NCI-H1105 (cell line): ENCODE measurements at places on chromosomes 6 and 20.

DNA sequence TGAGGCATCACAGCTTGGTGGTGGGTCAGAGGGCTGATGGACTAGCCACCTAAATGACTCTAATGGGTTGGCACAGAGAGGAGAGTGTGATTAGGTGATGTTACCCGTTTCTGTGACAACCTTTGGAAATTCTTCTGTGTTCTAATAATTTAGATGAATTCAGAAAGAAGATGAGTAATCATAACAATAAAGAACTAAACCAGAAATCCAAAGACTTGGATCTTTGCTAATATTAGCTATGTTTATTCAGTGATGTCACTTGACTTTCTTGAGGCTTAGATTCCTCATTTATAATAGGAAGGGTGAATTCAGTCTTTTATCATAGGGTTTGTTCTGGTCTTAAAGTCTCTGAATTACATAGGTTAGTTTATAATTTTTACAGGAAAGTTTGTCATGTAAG is 19.9 kb downstream of the CRYBG1 start:
- DNase-seq: no peak

- peak; percentile 90 for DNase-seq
These were observed 166.0 kb upstream of the SCGN start for GRCh38 chr6:25485821-25486534.

DNA sequence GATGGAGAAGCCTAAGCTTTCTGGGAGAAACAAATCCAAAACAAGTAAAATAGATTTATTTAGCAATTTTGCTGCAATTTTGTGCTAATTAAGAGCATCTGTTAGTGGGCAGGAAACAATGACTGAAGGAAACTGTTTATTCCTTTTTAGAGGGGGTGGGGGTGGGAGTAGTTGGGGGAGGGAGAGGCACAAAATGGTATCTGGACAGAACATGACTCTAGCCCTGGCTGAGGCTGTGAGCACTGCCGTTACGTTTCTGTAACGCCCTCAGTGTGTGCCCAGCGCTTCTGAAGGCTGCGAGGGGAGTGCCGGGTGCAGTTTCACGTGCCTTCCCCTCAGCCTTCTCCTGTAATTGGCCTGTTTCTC is 28.8 kb downstream of the METTL24 start:
- no peak for DNase-seq

DNA sequence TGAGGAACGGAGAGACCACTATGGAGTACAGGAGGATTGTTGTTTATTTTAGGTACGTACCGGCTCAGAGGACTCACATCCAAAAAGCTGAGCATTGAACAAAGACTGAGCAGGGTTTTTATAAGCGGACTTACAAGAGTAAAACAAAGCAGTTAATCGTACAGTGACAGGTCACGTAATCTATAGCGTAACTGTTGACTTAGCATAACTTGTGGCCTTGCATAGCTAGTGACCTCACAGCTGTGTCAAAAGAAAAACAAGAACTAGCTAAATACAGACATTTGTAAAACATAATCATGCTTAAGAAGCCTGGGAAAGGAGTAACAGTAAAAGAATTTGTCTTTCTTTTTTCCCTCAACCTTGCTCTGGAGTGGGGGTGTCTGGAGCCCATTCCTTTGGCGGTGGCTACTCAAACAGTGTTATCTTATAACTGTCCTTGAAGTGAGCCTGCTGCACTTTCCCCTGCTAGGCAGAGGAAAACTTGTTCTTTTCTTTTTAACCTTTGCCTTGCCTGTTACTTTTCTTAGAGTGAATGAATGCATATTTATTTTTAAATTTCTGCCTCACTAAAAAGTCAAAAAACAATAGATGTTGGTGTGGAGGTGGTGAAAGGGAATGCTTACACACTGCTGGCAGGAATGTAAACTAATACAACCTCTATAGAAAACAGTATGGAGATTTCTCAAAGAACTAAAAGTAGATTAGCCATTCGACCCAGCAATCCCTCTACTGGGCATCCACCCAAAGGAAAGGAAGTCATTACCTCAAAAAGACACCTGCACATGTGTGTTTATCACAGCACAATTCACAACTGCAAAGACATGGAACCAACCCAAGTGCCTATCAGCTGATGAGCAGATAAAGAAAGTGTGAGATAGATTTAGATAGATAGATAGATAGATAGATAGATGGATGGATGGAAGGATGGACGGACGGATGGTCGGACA is 109.0 kb downstream of the TAF4 start:
- DNase-seq: no peak

DNA sequence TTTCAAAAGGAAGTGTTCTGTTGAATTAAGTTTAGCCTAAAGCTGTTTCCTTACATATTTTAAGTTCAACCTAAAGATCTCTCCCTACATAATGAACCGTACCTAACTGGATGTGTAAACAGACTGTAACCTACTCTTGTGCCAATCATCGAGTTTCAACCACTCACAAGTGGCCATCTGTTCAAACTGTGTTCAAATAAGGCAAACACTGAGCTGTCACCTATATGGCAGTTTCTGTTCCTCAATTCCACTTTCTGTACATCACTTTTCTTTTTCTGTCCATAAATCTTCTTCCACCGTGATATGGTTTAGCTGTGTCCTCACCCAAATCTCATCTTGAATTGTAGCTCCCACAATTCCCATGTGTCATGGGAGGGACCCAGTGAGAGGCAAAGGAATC is 428.6 kb downstream of the HACE1 start:
- no peak for DNase-seq

GRCh38 chr6:107179004-107179403 is 63.7 kb upstream of the BEND3 start:
- DNase-seq: peak; percentile 2

GRCh38 chr6:143859891-143860660 is 4.2 kb upstream of the ZC2HC1B start:
- no peak for DNase-seq

DNA sequence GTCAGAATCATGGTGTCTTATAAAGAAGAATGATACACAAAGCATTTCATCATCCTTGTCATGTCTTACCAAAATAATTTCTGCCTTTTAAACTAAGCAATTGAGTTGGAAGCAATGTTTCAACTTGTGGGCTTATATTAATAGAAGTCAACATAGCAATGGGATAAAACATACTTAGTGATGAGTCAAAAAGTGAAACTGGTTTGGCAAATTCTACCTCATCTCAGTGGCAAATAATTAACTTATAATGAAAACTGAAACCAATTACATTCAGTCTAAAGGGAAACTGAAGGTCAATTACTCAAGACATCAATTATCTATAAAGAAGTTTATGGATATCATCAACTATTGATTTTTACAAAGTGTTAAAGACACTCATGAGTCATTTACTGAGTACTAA is 463.8 kb downstream of the BMP2 start:
- no peak for DNase-seq

GRCh38 chr6:170047823-170048222 is 243.1 kb downstream of the DLL1 start:
- no peak for DNase-seq

- DNase-seq: no peak
These were observed 14.9 kb downstream of the SH3BGRL2 start for GRCh38 chr6:79646006-79646405.
